Lower leg skin (tissue), 4 donors: ENCODE measurements at places on chromosomes 2 and 18. TPM values are rescaled to one million over a fixed set of nuclear protein-coding genes. Genes with fewer than 3 reads are reported as not detected.
A peak's percentile ranks its signal among the peaks of the same experiment; 100 is the strongest.

GRCh38 chr2:148021886-148022285, 995 bp downstream of the MBD5 start:
- DNase-seq = no peak

GRCh38 chr2:60746318-60746717, 9.8 kb upstream of the PAPOLG start:
- DNase-seq = no peak

CYP27A1 gene
- total RNA-seq = 18.7 TPM

DNA sequence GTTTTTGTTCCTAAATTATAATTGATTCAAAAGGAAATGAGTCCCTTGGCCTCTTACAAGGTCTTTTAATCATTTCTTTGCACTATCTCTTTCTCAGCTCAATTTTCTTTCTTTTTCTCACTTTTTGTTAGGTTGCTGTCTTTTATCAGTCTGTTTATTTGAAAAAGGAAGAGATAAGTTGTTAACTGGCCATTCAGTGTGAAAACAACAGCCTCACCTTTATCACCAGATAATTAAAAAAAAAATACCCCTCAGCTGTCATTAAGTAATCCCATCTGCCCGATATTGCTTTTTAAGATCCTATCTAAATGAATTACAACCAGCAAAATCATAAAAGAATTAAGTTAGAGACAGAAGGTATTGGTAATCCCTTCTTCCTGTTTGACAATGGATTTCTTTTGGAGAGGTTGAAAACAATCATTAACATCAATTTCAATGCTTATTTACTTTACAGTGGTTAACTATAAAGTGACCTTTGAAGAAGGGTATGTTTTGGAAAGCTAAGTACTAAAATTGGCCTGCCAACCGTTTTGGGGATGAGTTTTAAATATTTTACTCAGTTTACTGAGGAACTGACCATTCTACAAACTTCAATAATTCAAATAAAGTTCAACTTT, 104.9 kb downstream of the TGIF1 start:
- DNase-seq = no peak

DNA sequence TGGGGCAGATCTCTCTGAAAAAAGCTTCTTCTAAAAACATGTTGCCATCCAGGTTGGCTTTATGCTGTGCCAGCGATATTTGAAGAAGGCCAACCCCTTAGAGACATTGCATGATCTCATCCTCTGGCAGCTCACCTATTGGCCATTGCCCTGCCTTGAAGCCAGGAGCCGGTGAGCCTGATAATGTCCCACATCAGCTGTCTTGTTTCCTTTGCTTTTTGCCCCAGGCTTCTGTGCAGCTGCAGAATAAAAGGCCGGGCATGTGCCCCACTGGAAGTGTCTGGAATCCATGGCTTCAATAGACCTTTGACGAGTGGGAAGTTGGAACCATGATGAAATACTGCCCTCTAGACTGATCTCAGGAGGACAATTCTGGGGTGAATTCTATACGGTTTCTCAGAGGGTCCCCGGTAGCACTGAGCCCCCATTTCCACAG, 523.5 kb upstream of the ZEB2 start:
- no peak for DNase-seq

GRCh38 chr2:106274668-106275067, 80.6 kb upstream of the UXS1 start:
- DNase-seq = no peak

DNA sequence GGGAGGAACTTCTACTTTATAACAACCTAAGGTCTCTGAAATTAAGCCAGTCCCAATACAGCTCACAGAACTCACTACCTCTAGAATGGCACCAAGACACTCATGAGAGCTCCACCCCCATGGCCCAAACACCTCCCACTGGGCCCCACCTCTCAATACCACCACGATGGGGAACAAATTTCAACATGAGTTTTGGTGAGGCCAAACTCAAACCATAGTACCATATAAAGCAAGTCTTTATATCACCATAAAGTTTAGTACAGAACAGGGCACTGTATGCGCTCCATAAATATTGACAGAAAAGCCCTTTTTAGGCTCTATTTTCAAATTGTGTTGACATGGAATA, 3.3 kb downstream of the AFG3L2 start:
- DNase-seq = no peak

DUSP19 gene
- total RNA-seq = 1.2 TPM

DNAJC5G gene
- not detected for total RNA-seq

LYPD1 gene
- 0.32 TPM for total RNA-seq

GRCh38 chr2:12284487-12284886, 432.2 kb upstream of the TRIB2 start:
- DNase-seq = no peak

- peak; percentile 87 for DNase-seq
Measured at GRCh38 chr18:8705961-8706790, 820 bp downstream of the MTCL1 start.

CNDP1 gene
- 2.4 TPM for total RNA-seq

GRCh38 chr2:83951378-83951947, 507.6 kb downstream of the SUCLG1 start:
- DNase-seq = no peak

CYRIA gene
- 1.3 TPM for total RNA-seq

L3MBTL4 gene
- total RNA-seq = 16.3 TPM

DNA sequence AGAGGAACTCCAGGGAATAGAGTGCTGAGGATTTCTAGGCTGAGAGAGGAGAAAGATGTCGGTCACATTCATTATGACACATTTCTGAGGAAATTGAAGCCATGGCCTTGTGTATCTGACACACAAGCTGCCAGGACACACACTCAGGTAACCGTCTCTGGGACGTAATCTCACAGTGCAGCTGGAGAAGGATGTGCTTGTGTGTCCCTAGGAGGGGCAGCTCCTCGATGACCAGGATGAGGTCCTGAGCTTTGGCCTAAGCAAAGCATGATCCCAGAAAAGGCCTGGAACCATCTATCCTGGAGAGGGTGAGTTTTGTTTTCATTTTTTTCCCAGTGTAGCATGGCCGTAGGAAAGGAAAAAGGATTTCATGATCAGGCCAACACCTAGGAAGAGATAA, 102.2 kb downstream of the CAPN13 start:
- DNase-seq = no peak

GRCh38 chr2:215699700-215700538, 264.1 kb upstream of the FN1 start:
- no peak for DNase-seq

DNA sequence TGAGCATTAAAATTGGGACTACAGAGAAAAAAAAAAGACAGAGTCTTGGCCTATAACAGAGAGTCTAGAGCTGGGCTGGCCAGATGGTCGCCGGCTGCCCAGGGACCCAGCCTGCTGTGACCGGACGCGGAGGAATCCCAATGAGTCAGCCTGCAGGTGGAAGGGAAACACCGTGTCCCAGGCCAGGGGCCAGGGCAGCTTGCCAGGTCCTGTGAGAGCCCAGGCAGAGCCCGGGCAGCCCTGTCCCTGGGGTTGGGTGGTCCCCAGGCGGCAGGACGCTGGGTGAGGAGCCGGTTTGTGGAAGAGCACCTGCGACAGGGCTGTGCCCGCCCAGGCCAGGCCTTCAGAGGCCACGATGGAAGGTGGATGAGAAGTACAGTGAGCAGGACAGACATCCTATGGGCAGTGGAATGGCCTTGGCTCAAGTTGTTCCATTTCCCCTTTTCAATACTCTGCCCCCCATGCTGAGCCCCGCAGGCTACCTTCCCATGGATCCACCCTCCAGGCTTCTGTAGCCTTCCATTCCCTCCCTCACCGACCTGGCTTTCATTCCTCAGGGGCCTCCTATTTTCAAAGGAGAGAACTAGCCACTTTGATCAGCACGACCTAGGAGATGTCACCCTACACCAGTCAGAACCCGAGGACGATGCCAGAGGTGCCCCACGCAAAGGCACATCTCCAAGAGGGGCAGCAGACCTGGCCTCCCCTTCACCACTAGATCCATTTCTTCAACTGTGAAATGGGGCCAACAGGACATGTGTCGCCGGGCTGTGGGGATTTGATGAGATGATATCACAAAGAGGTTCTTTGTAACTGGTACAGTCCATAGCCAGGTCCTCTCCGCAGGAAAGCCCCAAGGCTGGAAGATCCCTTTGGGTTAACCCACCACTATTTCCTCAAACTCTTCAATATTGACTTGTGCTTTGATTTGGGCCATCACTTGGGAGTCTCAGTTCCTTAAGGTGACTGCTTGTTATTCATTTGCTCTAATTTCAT, 87.5 kb downstream of the POLR1A start:
- no peak for DNase-seq

KLF11 gene
- total RNA-seq = 44.4 TPM

DNA sequence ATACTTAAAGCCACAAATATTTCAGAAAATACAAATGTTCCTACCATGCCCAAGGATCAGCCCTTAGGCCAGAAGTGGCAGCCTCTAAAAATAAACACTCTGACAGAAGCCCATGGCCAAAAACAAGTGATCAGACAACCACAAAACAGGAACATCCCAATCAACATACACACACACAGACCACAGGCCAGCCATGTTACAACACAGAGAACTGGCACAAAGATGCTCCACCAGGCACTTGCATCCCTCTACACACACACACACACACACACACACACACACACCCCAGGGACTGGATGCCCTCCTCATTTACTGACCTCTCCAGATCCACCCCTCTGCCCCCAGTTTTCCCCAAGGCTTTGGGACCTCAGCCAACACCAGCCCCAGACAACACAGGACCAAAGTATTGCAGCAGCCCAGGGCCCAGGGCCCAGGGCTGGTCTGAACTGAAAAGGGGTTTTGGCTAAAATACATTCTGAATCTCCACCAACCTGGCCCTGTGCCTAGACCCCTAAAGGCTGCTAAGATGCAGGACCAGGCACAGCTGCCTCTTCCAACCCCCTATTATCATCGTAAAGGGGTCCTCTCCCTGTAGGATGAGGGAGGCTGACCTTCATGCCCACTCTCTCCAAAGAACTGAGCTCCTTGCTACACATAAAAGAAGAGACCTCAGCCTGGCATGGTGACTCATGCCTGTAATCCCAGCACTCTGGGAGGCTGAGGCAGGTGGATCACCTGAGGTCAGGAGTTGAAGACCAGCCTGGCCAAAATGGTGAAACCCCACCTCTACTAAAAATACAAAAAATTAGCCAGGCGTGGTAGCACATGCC, 151.4 kb downstream of the TNS1 start:
- peak; percentile 63 for DNase-seq

DNA sequence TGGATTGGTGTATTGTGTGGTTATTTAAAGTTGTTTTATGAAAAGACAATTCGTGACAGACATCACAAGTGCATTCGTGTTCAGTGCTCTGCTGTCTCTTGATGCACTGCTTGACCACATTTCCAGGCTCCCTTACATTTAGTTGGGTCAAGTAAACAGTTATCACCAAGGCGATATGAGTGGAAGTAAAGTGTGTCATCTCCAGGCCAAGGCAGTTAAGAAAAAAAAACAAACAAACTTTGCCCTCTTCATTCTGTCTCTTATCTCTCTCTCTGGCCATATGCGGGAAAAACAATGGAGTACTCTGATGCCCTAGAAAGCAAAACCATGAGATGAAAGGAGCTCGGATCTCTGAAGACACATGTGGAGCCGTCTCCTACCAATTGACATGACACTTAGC, 131.1 kb downstream of the DSEL start:
- no peak for DNase-seq

GRCh38 chr2:238743243-238744065, 104.4 kb upstream of the TWIST2 start:
- DNase-seq = no peak

DNA sequence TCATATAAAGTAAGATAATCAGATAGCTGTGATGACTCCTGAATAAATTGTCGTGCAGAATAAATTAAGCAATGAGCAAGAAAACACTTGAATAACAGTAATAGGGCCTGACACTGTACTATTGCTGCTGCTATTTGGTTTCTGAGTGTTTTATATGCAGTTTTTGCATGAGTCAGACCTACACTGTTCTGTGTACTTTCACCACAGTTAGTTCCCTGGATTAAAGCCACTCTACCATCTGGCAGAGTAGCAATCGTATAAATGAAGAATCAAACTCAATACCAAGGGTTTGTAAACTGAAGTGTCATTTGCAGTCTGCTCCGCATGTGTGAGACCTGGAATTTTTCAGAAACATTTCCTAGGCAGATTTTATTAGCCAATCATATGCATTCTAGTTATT, 398.6 kb upstream of the CDH7 start:
- no peak for DNase-seq

DNA sequence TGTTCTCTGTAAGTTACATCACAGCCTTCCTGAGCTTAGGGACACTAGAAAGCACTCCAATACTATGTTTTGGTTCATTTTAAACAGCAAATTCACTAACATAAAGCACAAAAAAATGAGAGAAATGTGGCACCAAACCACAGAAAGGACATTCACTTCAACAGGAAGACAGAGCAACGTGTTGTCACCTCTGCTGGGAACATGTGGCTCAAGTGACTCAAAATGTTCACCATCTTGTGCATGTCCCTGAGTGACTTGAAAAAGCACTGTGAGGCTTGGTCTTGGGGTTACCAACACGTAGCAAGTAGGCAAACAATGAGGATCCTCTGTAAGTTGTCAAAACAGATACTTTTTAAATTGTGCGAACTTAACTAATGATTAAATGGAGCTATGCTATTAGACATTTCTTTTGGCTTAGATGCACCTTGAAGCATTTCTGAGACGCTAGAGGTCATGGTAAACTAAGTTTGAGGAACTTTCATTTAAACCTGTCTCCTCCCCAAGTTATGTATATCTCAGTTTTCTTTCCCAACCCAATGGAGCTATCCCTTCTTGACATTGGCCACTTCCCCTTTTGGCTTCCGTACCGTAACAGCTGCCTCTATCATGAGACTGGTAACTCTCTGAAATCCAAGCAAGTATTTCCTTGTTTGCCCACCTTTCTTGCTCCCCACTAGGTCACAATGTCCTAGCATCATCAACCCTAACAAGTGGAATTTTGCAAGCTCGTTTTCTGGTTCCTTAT, 14.0 kb upstream of the ST6GAL2 start:
- no peak for DNase-seq

DNA sequence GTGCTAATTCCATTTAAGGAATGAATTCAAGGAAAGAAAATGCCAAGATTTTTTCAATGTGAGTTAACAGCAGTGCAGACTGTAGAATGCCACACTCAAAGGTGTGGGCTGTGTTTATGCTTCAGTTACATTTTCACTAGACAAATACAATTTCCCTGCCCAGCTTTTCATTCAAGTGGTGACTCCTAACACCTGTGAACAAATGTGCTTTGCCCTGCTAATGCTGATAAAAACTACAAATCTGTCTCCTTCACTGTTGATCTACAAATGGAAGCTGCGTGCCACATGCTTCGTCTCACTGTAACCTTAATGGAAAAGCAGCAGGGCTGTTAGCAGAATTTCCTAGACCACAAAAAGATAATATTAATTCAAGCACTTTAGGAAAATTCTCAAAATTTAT, 19.8 kb upstream of the TCF4 start:
- DNase-seq = no peak

SULT1C3 gene
- total RNA-seq = not detected

C2orf81 gene
- total RNA-seq = 0.34 TPM

- peak; percentile 39 for DNase-seq
Measured at GRCh38 chr2:86704459-86704971, 15.6 kb upstream of the RMND5A start.

DNA sequence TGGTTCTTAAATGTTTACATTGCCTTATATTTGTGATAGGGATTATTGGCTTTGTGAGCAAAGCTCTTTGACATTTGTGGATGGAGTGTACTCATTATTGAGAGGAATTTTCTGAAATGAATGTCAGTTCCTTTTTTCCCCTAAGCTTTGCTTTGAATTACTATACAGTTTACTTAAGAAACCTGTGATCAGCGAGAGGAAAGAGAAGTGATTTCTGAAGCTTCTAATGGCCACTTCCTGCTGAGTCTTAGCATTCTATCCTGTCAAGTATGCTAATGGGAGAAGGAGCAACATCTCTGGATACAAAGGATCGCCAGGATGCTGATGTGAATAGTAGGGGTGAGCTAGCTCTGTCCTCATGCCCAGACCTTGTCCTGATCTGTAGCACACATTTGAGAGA, 47.8 kb upstream of the MGAT5 start:
- DNase-seq = no peak

FAHD2A gene
- total RNA-seq = 22.8 TPM
